Left ventricle myocardium superior (tissue), 1 donor: ENCODE measurements at places on chromosomes 2 and 18. TPM values are rescaled to one million over a fixed set of nuclear protein-coding genes. Genes with fewer than 3 reads are reported as not detected.

The SKA1 gene
- total RNA-seq = 0.20 TPM

The IL18R1 gene
- 1.3 TPM for total RNA-seq

The LMAN1 gene
- total RNA-seq = 53.6 TPM

The FAM136A gene
- total RNA-seq = 28.5 TPM

The RNU2-63P gene
- total RNA-seq = not detected

The LIMS4 gene
- 2.8 TPM for total RNA-seq

The ITGA6 gene
- 54.8 TPM for total RNA-seq

The LRRTM4 gene
- 0.69 TPM for total RNA-seq

The CHAC2 gene
- total RNA-seq = 6.0 TPM

The HS6ST1 gene
- 35.2 TPM for total RNA-seq

The EMILIN2 gene
- 23.4 TPM for total RNA-seq

The PCARE gene
- total RNA-seq = 0.84 TPM

The PLCD4 gene
- total RNA-seq = 0.55 TPM

The TDRD15 gene
- total RNA-seq = not detected

The KCNIP3 gene
- 5.3 TPM for total RNA-seq
